Stimulated activated CD4-positive, alpha-beta T cell treated with anti-CD3 and anti-CD28 coated beads, Interleukin-15, amount 100 ng/mL, for 1 hour (primary cell): ENCODE measurements at places on chromosomes 13 and 19.

GRCh38 chr13:75740031-75740430 is 103.9 kb downstream of the LMO7 start:
- DNase-seq, result no peak

DNA sequence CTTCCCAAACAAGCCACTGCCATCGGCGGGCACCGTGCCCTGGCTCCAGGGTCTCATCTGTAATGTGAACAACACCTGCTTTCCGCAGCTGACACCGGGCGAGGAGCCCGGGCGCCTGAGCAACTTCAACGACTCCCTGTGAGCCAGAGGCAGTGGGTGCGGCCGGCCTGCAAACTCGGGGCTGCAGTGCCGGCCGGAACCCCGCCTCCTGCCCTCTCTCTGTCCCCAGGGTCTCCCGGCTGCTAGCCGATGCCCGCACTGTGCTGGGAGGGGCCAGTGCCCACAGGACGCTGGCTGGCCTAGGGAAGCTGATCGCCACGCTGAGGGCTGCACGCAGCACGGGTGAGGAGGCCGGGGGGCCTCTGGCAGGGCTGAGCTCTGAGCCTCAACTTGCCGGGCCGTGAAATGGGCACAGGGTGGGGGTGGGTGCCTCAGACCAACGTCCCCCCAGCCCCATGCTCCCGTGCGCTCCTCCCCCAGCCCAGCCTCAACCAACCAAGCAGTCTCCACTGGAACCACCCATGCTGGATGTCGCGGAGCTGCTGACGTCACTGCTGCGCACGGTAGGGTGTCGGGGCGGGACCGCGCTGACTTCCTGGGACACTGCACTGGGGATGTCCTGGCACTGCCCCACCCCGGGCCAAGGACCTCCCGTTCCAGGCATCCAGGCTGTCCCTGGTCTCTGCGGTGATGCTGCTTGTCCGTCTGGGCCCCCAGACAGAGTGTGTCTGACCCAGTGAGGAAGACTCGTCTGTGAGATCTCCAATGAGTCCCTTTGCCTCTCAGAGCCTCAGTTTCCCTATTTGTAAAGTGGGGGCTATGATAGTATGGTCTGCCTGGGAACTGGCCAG is 2.2 kb downstream of the ABCA7 start:
- DNase-seq, result no peak

DNA sequence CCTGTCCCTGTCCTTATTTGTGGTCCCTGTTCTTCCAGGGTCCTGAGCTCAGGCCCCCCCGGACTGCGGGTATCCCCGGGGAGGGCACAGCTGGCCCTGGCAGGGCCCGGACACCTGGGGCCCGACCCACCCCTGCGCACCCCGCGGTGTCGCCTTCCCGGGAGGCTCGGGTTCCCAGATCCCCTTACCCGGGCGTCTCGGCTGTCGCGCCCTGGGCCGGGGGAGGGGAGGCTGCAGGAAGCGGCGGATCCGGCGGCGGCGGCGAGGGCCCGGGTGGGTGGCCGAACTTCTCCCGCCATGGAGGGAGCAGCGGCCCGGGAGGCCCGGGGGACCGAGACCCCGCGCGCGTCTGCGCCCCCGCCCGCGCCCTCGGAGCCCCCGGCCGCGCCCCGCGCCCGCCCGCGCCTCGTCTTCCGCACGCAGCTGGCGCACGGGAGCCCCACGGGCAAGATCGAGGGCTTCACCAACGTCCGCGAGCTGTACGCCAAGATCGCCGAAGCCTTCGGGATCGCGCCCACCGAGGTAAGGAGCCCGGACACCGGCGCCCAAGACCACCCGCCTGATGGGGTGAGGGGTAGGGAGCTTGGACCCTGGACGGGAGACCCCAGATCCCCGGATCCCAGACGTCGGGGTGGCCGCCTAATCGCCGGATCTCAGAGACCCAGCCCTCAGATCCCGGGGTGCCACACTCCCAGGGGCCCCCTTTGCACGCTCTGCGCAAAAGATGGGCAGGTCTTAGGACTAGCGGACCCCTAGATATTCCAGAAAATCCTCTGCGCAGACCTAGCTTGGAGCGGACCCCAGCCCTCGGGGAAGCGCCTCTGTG is at the start of gene GIPC3:
Gene GIPC3, plus strand, starts transcription at position 178 of the 826 bp plus-strand sequence. Its CDS starts 120 bp downstream, at position 298.
- no peak for DNase-seq

DNA sequence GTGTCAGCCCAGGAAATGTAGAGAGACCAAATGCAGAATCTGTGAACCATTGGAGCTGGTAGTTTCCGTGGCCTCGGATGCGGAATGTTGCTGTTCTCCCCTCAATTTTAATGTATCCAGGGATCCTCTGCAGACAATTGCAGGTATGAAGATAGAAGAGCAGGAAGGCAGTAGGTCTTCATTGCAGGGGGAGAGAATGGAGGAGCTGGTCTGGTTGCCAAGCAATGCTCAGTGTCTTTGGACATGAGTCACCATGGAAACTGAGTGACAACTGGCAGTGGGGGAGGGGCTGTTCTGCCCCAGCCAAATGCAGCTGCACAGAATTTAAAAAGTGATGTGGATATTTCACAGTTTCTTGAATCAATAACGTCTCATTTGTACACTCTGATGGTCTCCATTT is 56.1 kb upstream of the ZNF835 start:
- no peak for DNase-seq

- no peak for DNase-seq
These were observed 774 bp downstream of the ALDH16A1 start for GRCh38 chr19:49453757-49454240.

GRCh38 chr19:30864391-30865215 is 484.6 kb downstream of the TSHZ3 start:
- no peak for DNase-seq
